Lung (tissue), 17 donors: ENCODE measurements at places on chromosomes 12 and 14. TPM values are rescaled to one million over a fixed set of nuclear protein-coding genes. Genes with fewer than 3 reads are reported as not detected.

GRCh38 chr12:63867053-63867452, 22.6 kb downstream of the SRGAP1 start:
- DNase-seq: no peak
- H3K4me1 ChIP-seq: peaks cover 13% of the 10 kb centered on the region
- H3K4me3 ChIP-seq: no peak overlapping the region
- H3K27me3 ChIP-seq: no peaks in the 10 kb centered on the region
- no peaks in the 10 kb centered on the region for H3K36me3 ChIP-seq

APOF gene
- total RNA-seq: not detected

GPRC5D gene
- not detected for total RNA-seq

NELL2 gene
- 15.9 TPM for total RNA-seq
